ENCODE measurements at places on chromosomes 7 and 10.

DNA sequence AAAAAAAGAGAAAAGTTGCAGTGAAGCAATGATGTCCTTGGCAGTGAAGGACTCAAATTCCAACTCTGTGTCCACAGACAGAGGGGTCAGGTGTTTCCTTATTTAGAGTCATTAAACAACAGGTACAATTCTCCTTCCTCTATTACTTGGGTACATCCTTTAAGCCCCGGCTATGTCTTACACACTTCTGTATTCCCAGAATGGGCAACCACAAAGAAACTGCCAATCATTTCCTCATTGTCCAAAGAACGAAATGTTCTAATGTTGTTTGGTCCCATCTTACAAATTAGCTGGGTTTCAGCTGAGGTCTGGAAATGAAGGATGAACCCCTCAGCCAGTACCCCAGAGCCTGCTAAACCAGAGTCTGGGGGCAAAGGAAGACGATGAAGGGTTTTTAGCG is 59.5 kb downstream of the GRB10 start:
- DNase-seq = no peak

DNA sequence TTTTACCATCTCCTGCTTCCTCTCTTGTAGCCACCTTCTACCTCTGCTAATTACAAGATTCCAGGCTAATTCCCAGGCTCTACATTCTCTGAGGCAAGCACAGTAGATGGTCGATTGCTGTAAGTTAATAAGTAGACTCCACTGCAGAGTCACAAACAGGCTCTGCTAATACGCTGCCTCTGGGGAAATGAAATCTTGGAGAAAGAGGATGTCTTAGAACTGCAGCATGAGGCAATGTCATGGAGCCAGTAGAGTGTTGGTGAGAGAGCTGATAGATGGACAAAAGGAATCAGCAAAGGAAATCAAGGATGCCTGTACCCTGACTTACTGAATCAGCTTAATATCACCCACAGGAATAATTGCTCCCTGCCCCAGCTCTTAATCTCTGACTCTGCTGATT is 1260.3 kb downstream of the XPNPEP1 start:
- no peak for DNase-seq

- no peak for DNase-seq
These were observed 184.8 kb downstream of the EVX1 start for GRCh38 chr7:27427416-27427815.

- no peak for DNase-seq
These were observed 159.3 kb downstream of the BMPER start for GRCh38 chr7:34064519-34065158.

DNA sequence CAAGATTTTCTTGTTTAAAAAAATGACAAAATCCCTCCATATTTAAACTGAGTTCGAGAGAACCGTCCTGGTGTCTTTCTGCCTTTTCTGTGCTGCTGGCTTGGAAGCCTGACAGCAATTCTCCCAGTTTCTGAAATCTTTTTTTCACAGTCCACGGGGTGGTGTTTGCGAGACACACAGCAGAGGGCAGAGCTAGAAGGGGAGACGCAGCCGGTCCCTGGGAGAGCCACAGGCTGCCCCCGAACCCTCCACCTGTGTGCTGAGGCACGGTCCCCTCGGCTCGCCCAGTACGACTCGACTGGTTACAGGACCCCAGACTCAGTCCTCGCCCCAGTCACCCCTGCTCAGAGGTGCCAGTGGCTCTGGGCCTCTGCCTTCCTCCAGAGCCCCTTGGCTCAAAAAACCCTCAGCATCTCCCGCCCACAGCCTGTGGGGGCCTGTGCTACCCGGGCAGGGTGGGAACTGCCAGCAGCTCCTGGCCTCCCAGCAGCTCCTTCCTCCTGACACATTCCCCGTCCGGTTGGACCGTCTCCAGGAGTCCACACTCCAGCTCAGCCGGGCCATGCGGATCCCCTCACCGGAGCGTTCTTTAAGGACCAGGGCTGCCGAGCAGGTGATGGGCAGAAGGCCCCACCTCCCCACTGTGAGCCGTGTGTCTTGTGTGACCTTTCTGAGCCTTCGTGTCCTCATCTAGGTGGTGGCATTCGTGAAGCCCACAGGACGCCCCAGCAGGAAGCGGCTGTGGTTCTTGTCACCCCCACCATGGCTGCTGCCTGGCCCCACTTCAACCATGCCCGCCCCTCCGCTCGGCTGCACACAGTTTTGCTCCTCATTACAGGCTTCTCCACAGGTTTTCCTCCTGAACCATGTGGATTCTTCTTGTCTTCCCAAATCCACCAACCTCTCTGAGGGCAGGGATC is 52.3 kb upstream of the EN2 start:
- no peak for DNase-seq

- DNase-seq = no peak
These were observed 108.0 kb downstream of the SDK1 start for GRCh38 chr7:3408814-3409595.

- no peak for DNase-seq
These were observed 29.1 kb downstream of the GTF2IRD1 start for GRCh38 chr7:74482629-74483401.

DNA sequence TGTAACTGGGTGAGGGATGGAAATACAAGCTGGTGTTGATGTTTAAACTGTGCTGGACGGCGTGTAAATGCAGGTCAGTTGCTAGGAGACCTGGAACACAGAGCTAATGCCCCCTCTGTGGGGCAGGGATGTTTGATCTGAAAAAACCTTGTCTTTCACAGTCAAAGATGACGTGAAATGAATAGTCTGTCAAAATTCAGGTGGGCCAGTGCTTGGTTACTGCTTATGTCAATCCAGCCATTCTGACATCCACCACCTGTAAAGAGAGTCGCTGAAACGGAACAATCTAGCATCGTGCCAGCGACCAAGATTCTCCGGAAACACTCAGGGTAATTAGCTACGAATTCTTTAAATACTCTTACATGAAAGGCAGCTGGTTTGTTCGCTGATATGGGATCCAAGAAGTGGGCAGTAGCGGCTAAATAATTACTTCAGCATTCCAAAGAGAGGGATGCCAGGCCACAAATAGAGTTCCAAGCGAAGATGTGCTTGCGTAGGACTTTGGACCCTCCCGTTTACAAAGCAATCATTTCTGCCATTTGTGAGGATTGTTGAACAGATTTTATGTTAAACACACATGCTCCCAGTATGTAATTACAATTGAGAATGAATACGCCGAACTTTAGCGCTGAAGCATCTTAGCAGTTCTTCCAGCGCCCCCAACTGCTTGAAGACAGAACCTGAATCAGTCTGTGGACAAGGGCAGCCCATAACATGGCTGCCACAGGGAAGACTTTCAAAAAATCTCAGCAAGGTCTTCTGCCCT is 7.3 kb upstream of the ASB4 start:
- no peak for DNase-seq

GRCh38 chr10:114017271-114017670 is 26.4 kb upstream of the ADRB1 start:
- no peak for DNase-seq

DNA sequence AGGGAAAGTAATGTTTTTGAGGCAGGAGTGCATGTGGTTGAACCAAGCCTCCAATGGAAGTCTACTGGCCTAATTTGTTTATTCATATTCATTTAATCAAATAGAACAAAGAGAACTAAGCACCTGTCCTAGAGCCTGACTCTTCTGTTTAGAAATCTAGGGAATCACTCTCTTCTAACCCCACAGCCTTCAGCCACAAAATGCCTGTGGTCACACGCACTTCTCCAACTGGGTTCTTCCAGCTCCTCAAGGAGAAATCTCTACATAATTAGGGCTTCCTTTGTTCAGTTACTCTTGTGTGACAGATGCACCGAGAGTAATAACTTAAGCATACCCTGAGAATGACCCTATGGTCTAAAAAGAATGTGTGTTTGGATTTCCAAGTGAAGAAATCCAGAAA is 133.7 kb upstream of the NAMPT start:
- no peak for DNase-seq

GRCh38 chr7:96269246-96269994 is 52.5 kb downstream of the SLC25A13 start:
- DNase-seq = no peak

GRCh38 chr10:113576852-113577251 is 24.0 kb downstream of the HABP2 start:
- no peak for DNase-seq

- no peak for DNase-seq
These were observed 48.1 kb upstream of the TARP start for GRCh38 chr7:38321515-38321944.

DNA sequence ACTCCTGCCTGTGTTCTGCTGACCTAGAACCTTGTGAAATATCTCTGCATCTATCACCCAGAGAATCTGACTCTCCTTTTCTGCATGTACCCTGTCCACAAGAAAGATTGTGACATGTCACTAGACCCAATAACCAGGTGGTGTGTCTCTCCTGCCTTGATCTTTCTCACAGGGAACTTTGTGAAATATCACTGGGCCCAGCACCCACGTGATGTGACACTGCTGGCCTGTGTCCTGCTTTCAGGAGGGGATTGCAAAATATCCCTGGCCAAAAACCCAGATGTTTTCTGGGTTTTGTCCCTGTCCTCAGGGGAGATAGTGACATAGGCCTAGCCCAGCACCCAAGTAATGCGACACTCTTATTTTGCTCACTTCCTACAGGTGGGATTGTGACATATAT is 10.1 kb upstream of the ZNF107 start:
- no peak for DNase-seq

DNA sequence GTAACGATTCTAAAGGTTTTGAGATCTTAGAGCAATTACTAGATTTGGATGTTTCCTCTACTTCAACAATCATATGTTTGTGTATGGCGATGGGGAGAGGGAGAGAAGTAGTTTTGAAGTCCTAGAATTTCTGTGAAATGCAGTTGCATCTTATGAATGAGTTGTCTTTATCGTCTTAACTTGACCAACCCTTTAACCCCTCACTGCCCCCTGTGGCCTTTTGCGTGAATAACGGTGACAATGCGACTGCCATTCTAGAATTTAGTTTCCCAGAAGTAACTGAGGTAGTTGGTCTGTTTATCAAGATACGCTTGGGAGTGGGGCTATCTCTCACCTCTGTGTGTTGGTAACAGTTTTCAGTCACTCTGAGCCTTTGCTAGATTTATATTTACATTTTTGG is 204.6 kb downstream of the HDAC9 start:
- no peak for DNase-seq

DNA sequence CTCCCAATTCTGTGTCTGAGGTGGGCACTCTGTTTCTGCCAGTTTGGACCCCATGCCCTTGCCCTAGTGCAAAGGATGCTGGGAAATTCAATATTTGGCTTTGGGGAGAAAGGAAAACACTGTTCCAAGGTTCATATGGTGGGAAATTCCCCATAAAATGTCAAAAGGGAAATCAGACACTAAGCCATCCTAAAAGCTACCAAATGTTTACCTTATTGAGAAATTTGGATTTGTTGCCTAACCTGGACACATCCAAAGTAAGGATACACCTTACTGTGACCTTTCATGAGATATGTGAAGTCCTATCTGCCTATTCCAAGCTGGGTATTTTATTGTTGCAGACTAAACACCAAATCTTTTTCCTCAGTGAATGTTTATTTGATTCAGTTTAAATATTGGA is 109.1 kb downstream of the CYP26A1 start:
- no peak for DNase-seq

- DNase-seq = peak; percentile 46
These were observed 1.0 kb downstream of the NPM3 start for GRCh38 chr10:101781984-101782810.

- peak; percentile 38 for DNase-seq
These were observed 222.6 kb downstream of the EBF3 start for GRCh38 chr10:129741280-129741977.

- no peak for DNase-seq
These were observed 91.2 kb upstream of the CCZ1B start for GRCh38 chr7:6917258-6917657.

DNA sequence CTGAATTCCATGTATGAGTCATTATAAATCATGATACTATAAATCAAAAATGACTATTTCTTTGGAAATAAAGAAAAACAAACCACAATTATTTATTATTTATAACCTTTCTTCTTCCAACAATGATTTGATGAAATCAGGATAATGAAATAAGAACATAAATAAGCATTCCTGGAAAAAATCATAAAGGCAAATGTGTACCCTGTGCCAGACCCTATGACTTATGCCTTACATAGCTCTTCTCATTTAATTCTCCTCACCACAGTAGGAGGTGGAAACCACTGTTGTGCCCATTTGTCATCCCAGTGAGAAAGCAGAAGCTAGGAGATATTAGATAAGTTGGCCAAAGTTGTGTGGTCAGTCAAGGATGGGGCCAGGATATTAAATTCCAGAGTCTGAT is 255.1 kb downstream of the DOCK4 start:
- no peak for DNase-seq

GRCh38 chr10:51141010-51141409 is 66.7 kb downstream of the PRKG1 start:
- DNase-seq = no peak

GRCh38 chr7:129741743-129742213 is 130.3 kb downstream of the NRF1 start:
- no peak for DNase-seq

GRCh38 chr7:94656925-94657731 is 1.2 kb upstream of the SGCE start:
- peak; percentile 52 for DNase-seq

DNA sequence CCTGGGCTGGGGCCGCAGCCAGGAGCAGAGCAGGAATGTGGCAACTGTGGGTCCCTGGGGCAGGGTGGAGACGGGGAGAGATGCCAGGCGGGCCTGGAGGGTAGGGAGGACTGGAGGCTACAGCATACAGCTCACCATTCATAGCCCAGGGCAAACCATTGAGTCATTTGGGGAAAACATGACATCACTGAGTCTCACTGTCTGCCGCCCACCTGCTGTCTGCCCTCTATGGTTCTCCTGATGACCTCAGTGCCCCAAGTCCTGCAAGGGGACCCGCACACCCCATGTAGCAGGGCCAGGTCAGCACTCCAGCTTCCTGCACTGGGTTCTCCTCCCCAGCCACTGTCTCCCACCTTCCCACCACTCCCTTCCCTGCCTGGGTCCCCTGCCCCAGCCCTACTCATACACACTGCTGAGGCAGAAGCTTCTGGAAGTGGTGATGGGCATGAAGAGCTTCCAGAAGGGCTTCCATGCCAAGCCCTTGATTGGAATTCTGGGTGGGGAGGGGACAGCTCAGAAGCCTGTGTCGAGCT is 10.4 kb downstream of the CHST3 start:
- DNase-seq = no peak

- DNase-seq = no peak
These were observed 207.6 kb upstream of the MTPN start for GRCh38 chr7:136184719-136185118.

DNA sequence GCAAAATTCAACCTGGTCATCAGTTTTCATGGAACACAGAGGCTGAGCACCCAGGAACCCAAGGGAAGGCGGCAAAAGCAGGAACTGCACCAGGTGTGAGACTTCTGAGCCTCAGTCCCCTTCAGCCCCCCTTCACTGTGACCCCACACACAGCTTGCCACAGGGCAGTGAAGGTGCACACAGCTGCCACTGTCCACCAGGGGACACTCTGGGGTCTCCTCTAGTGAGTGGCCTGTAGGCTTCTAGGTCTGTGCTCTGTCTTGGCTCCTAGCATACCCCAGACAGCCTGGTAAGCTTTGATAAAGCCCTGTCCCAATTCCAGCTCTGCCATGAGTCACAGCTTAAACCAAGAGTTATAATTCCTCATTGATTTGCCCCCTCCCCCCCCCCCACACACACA is 12.1 kb downstream of the KCNH2 start:
- peak; percentile 74 for DNase-seq

- no peak for DNase-seq
These were observed 908.3 kb downstream of the GRID1 start for GRCh38 chr10:85458324-85458723.
